M059J (cell line): ENCODE measurements at places on chromosomes 6 and 20. TPM values are rescaled to one million over a fixed set of nuclear protein-coding genes. Genes with fewer than 3 reads are reported as not detected.

The HAO1 gene
- not detected in 2 replicates for total RNA-seq

The PLTP gene
- 9.6 and 13.4 TPM in 2 replicates for total RNA-seq

The C6orf118 gene
- not detected in 2 replicates for total RNA-seq

The WFDC10B gene
- not detected in 2 replicates for total RNA-seq

The RIPOR2 gene
- total RNA-seq: 18.6 and 22.9 TPM in 2 replicates

GRCh38 chr6:167119670-167120582 lies 3.0 kb upstream of the CCR6 start:
- no peak for DNase-seq

- peak; percentile 85 for DNase-seq
These were observed 24.6 kb downstream of the MYLK4 start for GRCh38 chr6:2725999-2726567.

GRCh38 chr6:87653074-87653962 lies 48.7 kb downstream of the AKIRIN2 start:
- no peak for DNase-seq

- peak; percentile 98 for DNase-seq
These were observed 235.5 kb downstream of the BMP7 start for GRCh38 chr20:57030611-57031600.

DNA sequence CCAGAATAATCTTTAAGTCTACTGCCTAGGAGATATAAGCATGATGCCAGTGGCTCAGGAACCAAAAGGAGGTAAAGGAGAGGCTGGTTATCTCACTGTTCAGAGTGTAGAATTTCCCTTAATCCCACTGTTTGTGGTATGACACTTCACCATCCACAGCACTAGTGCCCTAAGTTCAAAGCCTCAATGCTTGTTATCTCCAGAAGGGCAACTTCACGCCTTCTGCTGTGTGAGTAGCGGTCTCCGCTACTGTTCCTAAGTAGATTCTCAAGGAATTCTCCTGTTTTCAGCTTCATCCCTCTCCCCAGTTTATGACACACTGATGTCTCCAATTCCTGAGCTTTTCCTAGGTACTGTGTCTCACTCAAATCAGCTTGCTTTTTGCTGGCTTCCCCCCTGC lies 13.7 kb upstream of the SNPH start:
- DNase-seq: no peak

- no peak for DNase-seq
These were observed 320 bp downstream of the GSTA4 start for GRCh38 chr6:52994839-52995088.

DNA sequence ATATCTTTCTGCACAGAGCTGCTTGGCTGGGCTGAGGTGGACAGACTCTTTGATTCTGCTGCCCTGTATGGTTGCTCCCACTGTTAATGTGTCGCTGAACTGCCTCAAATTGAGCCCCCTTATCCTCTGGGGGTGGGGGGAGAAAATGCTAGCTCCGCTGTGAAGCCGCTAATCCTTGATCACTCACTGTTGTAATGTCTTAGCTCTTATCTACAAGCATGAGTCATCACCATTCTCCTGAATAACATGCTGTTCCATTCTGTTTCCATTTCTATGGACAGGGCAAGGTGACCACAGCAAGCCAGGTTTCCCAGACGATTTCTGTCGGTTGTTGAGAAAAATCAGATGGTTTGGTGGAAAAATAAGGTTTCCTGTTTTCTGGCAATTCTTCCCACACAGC lies 218.4 kb upstream of the GGTLC1 start:
- peak; percentile 41 for DNase-seq

GRCh38 chr20:25587536-25587935 lies 2.2 kb upstream of the NINL start:
- no peak for DNase-seq

- DNase-seq: peak; percentile 91
These were observed 155.3 kb downstream of the DHX35 start for GRCh38 chr20:39117491-39117890.

DNA sequence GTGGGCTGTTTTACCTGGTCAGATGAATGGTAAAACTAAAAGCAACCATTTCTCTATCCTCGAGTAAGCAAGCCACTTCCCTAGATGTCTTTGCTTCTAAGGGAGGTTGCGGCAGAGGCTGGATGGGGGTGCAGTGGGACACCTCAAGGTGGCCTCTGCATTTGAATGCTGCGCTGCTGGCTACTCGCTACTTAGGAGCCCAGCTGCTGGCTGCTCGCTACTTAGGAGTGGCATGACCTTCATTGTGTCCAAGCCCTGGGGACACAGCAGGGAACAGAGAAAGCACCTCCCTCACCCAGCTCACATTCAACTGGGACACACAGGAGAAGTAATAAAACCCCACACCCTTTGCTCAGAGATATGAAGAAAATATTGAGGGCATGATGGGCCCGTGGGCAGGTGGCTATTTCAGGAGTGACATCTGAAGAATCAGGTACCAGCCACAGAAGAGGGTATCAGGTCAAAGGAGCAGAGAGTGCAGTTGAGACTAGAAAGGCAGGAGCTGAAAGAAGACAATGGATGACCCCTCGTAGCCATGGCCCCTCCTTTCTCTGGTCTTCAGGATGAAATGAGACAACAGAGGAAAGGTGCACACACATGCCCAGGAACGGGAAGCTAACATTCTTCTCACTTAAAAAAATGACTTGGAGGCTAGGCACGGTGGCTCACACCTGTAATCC lies 149.4 kb downstream of the ZMYND8 start:
- DNase-seq: no peak

DNA sequence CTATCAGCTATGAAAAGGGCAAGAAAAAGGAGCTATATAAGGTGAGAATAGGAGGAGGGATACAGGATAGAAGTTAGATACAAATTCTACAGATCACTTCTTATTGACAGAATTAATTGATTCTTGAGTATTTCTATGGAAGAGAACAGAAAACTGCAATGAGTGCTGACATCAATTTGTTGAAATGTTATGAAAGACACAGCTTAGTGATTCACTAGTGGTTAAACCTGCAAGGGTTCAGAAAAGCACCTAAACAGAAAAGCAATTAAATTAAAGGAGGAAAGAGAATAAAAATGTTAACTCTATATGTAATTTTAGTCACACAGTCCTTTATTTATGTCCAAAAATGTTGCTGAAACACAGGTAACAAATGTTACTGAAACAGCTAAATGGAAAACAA lies 254.4 kb upstream of the RUNX2 start:
- DNase-seq: no peak

GRCh38 chr6:148138573-148138972 lies 204.1 kb upstream of the SASH1 start:
- no peak for DNase-seq

- DNase-seq: no peak
These were observed 56.8 kb upstream of the PHIP start for GRCh38 chr6:79134699-79135474.

GRCh38 chr6:32969685-32970412 lies 1.5 kb downstream of the BRD2 start:
- DNase-seq: peak; percentile 100
